ENCODE measurements at places on chromosomes 16 and 17.

- DNase-seq = peak; percentile 87
Observed at GRCh38 chr17:80773243-80773991, 218.2 kb upstream of the CHMP6 start.

DNA sequence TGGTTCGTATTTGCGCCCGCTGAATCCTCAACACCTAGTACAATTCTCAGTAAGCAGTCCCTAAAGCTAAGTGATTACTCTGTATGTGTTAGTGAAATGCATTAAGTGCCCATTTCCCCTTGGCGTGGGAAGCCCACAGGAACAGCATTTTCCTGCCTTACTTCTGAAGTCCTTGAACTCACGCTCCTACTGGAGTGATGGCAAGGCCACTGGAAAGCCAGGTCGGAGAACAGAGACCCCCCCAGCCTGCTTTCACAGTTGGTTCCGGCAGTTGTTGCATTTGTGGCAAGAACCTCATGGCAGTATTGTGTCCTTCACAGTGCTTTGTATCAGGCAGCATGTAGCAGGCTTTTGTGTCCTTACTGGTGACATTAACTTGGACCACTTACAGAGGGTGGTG is 340.7 kb downstream of the CDH13 start:
- DNase-seq = no peak

GRCh38 chr17:60106340-60107059 is 27.8 kb upstream of the HEATR6 start:
- DNase-seq = no peak

DNA sequence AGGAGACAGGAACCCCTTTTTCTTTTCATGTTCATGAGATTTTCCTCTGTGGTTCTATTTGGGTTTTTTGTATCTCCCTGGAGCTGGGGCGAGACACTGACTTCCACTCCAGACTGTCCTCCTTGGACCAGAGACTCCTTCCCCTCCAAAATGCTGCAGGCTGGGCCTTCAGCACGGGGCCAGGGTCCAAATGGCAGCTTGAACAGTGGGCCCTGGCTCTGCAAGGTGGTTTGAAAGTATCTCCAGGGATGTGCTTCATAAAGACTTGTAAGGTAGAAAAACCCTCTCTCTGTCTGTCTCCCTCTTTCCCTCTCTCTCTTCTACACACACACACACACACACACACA is 236.1 kb downstream of the ZNF423 start:
- DNase-seq = no peak

GRCh38 chr17:8173056-8173870 is 2.9 kb downstream of the TMEM107 start:
- DNase-seq = peak; percentile 91

GRCh38 chr17:42321555-42321954 is 33.3 kb downstream of the STAT5A start:
- DNase-seq = no peak

GRCh38 chr17:77019893-77020379 is 120.8 kb upstream of the SEC14L1 start:
- no peak for DNase-seq

GRCh38 chr16:75660321-75660720 is 12.7 kb downstream of the TERF2IP start:
- DNase-seq = no peak

DNA sequence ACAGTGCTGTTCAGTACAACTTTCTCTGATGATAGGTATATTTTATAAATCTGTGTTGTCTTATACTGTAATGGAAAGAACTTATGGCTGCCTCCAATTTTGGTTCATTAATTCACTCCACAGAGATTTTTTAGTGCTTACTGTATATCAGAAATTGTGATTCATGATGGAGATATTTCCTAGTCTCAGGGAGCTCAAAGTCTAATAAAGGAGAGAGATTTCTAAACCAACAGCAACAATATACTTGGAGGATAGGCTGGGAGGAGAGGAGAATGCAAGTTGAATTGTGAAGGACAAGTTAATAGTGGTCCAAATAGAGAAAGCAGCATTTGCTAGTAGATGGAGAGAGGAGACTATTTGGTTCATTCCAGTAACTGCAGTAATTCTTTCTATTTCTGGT is 63.5 kb downstream of the TANC2 start:
- no peak for DNase-seq

DNA sequence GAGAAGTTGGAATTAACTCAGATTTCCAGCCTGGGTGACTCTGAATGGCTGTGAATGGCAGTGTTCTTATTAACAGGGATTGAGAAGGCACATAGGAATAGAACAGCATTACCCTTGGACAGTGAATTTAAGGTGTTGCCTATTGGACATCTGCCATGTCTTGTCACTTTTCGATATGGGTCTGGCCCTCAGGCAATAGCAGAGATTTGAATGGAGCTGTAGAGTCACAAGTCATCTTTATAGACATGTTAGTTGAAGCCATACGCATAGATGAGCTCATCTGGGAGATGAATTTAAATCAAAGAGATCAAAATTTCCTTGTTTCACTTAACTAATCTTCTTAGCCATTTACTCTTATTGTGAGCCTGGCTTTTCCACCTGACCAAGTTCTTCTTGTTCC is 14.9 kb upstream of the DHRS11 start:
- no peak for DNase-seq

GRCh38 chr17:30573603-30574175 is 96.5 kb downstream of the GOSR1 start:
- no peak for DNase-seq

DNA sequence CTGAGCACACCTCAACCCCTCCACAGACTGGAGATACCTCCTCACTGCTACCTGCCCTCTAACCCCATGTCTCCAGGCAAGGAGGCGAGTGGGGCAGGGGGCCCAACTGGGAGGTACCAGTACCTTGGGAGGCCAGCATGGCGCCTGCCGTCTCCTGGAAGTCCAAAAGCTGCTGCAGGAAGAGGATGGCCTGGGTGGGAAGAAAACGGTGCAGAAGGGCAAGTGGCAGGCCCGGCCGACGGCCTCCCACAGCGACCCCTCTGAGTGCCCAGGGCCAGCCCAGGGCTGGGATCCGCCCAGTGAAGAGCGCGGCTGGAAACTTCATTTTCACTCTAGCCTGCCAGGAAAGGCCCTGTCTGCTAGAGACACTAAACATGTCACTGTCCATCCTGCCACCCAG is 8.5 kb downstream of the ZACN start:
- DNase-seq = no peak

- DNase-seq = no peak
Observed at GRCh38 chr16:11253009-11253994, 2.7 kb downstream of the SOCS1 start.

- no peak for DNase-seq
Observed at GRCh38 chr16:78258375-78259065, 159.1 kb downstream of the WWOX start.

DNA sequence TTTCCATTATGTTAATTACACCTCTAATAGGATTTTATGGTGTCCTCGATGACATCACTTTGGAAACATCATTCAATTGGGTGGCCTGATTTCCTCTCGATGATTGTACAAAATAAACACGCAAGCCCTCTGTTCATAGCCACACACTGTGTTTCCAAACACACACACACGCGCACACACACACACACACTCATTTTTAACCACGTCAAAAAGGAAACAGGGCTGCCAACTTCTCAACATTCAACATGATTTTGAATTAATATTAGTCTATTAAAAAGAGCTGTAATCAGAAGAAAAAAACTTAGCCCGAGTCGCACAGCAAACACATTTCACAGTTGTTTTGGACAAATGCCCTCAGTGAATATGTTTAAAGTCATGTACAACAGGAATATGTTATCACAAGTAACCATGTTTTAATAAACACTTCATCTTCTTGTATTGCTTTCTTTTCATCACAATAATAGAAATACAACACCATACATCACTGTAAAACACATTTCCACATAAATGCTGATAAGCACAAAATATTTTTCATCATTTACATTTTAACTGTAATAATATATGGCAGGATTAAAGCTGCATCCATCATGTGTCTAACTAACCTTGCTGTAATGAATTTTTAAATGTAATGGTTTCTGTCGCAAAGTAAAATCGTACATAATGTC is 219.1 kb upstream of the IRX3 start:
- peak; percentile 73 for DNase-seq

DNA sequence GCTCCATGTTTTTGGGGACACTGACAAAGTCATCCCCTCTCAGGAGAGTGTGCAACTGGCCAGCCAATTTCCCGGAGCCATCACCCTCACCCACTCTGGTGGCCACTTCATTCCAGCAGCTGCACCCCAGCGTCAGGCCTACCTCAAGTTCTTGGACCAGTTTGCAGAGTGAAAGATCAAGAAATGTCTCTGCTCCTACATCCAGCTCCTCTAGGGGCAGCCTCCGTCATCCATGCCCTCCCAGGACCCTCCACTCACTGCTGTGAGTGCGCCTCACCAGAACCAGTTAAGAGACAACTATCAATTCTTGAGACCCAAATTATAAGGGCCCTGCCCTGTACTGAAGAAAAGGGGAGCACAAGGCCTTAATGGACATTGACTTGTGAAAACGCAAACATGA is 1.1 kb downstream of the OVCA2 start:
- no peak for DNase-seq

DNA sequence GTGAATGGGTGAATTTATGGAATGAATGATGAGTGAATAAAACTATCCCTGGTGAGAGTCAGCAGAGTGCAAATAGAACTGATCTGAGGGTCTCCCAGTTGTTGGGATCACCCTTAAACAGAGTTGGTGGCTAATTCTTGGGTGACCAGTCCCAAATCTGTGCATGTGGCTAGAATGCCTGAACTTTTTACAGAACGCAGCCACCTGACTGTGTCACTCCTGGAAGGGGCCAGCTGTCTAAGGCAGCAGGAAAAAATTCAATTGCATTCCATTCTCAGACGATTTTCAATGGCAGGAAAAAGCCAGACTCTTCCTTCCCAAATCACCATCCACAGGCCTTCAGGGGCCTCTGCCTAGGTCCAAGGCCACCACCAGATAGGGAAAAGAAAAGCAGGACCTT is 43.5 kb downstream of the BEAN1 start:
- no peak for DNase-seq

DNA sequence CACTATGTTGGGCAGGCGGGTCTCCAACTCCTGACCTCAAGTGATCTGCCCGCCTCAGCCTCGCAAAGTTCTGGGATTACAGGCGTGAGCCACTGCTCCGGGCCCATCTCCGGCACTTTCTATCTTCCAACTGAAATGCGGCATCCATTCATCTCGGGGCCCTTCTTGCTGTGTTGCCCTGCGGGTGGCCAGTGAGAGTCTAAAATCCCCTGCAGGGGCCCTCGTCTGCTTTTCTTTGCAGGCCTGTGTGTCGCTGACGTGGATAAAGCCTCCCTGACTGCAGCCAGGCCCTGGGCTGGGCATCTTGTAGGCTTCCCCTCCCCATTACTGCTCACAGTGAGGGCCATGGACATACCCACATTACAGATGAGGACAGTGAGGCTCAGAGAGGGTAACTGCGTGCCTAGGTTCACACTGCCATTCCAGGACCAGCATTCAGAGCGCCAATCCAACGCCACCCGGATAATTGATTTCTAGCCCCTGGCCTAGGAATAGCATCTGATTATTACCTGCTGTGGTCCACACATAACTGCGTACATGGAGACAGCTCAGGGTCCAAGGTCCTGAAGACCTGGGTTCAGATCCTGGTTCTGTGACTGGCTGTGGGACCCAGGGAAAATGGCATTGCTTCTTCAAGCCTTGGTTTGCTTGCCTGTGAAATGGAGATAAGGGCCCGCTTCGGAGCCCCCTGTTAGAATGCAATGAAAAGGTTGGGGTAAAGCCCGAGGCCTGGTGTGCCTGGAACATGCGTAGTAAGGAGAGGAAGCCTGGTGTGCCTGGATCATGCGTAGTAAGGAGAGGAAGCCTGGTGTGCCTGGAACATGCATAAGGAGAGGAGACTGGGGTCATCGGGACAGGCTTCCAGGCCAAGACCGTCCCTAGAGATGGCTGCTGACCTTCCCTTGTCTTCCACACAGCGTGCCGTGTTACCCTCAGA is 25.0 kb downstream of the CRISPLD2 start:
- DNase-seq = no peak

- DNase-seq = no peak
Observed at GRCh38 chr17:77454242-77455095, 313.7 kb downstream of the SEC14L1 start.

GRCh38 chr17:74750327-74751069 is 2.1 kb downstream of the NHERF1 start:
- DNase-seq = no peak

GRCh38 chr16:49464093-49464492 is 90.5 kb downstream of the C16orf78 start:
- no peak for DNase-seq

- no peak for DNase-seq
Observed at GRCh38 chr17:8871081-8871581, 3.7 kb upstream of the PIK3R6 start.

GRCh38 chr17:42026857-42027589 is 7.1 kb downstream of the NKIRAS2 start:
- DNase-seq = no peak

DNA sequence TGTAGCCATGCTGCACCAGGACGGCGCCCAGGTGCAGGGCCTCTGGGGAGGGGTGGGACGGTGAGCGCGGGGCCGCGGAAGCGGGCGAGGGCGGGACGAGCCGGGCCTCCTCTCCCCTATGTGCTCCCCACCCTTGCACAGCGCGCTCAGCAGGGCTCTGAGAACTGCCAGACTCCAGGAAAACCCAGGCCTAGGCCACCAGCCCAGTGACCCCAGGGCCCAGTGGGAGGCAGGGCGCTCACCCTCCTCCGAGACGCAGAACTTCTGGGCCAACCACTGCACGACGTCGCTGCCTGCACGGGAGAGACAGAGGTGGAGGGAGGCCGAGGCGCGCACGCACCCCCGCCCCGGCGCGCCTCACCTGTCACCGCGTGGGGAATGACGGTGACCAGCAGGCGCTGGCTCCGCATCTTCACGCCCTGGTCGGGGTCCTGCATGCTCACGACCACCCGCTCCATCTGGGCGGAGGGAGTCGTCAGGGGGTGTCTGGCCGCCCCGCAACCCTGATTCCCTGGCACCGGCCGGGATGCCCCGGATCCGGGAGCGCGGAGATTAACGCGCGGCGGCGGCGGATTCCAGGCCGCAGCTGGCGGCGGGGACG is 603 bp downstream of the RGS11 start:
- no peak for DNase-seq

GRCh38 chr16:77905374-77905920 is 116.9 kb upstream of the CLEC3A start:
- peak; percentile 35 for DNase-seq

- DNase-seq = no peak
Observed at GRCh38 chr17:42669977-42670788, 6.6 kb downstream of the PLEKHH3 start.
